Hypothalamus (tissue), 51 donors: ENCODE measurements at places on chromosomes 16 and 17.

- DNase-seq = no peak
These were observed 20.7 kb downstream of the TXNDC11 start for GRCh38 chr16:11721781-11722467.

- DNase-seq = no peak
These were observed 169.1 kb upstream of the NLRP1 start for GRCh38 chr17:5753421-5753820.

- DNase-seq = no peak
These were observed 7.1 kb downstream of the ASB16 start for GRCh38 chr17:44177640-44178039.

GRCh38 chr16:8923199-8923598 lies 40.5 kb downstream of the USP7 start:
- no peak for DNase-seq

- DNase-seq = no peak
These were observed 16.9 kb downstream of the CREBBP start for GRCh38 chr16:3863587-3863986.

DNA sequence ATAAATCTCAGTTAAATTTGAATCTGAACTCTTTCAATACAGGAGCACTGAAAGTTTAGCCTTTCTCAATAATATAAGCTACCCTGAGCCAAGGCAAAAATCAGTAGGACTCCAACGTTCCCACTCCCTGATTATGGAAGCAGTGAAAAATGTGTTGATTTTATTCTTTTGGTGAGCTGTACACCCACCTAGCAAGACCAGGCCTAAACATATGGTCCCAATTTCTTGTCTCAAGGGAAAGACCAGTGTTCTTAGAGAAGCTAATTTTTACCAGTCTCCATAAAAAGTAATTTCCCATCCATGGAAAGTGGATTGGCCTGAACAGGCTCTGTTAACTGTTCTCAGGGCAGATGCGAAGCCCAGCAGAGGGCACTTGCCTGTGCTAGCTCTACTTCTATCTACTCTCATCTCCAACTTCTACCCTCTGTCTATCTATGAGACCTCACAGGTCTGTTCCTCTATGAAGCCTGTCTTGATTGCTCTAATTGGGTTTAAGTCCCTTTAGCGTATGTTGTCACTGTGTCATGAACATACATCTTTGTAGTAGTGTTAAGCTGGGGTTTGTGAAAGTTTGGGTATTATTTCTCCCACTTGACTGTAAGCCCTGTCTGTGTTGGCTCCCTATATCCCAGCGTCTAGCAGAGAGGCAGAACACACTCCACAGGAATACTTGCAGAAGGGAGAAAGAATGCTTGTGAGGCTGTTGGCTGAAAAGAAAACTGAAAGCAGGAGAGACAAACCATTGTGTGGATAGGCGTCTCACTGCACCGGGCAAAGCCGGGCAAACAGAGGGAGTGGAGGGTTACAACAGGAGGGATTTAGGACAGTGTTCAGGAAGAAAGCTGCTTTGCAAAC lies 167.1 kb upstream of the MAF start:
- DNase-seq = peak; percentile 22

DNA sequence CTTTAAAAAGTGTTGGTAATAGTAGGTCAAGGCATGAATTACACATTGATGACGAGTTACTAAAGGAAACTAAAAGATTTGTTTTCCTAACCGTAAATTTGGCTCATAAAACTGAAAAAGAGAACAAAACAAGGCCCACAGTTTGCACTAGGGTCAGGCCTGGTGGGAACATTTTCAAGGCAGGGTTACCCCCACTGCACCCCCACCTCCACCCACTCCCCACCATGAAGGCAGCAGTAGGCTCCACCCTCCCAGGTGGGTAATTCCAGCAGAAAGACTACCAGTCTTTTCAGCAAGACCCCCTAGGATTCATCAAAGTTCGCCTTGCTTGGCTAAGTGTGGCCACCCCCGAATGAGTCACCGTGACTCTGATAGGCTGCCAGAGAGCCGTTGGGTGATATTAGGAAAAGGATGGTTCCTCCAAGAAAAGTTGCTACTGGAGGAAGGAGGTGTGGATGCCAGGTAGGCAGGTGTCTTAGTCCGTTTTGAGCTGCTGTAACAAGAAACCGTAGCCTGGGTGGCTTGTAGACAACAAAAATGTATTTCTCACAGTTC lies 8.6 kb downstream of the DNAAF1 start:
- DNase-seq = no peak

DNA sequence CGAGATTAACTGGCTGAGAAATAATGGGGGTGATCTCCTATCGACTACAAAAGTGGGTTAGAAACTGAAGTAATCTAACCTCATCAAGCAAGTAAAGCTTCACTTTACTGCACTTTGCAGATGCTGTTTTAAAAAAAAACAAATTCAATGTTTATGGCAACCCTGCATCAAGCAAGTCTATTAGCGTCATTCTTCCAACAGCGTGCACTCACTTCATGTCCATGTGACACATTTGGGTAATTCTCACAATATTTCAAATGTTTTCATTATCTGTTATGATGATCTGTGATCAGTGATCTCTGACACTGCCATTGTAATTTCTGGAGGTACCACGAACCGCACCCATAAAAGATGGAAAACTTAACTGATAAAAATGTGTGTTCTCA lies 70.8 kb downstream of the KANSL1 start:
- DNase-seq = no peak

- DNase-seq = no peak
These were observed 315.1 kb downstream of the SEC14L1 start for GRCh38 chr17:77455891-77456260.

- DNase-seq = no peak
These were observed 29.9 kb downstream of the NKD1 start for GRCh38 chr16:50578137-50578536.

- DNase-seq = no peak
These were observed 119.9 kb downstream of the BANP start for GRCh38 chr16:88070989-88071625.

- DNase-seq = no peak
These were observed 28.8 kb downstream of the CACNA1H start for GRCh38 chr16:1181404-1182315.

- DNase-seq = no peak
These were observed 20.3 kb upstream of the FASN start for GRCh38 chr17:82118168-82118814.

DNA sequence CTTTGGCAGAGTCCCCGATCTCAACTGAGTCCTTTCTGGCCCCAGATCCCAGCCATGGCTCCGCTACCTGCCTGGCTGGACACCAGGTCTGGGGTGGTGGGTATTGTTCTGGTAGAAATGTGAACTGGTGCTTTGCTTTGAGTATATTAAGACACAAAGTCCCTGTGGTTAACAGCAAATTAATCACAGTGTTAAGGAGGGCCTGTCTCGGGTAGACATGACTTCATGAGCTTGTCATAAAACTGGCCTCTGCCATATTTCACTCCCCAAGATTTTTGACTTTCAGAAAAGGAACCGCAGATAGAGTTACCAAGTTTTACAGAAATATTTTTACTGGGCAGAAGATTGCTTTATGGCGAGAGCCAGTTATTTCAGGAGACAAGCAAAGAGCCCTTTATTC lies 19.5 kb downstream of the NKD1 start:
- DNase-seq = no peak

DNA sequence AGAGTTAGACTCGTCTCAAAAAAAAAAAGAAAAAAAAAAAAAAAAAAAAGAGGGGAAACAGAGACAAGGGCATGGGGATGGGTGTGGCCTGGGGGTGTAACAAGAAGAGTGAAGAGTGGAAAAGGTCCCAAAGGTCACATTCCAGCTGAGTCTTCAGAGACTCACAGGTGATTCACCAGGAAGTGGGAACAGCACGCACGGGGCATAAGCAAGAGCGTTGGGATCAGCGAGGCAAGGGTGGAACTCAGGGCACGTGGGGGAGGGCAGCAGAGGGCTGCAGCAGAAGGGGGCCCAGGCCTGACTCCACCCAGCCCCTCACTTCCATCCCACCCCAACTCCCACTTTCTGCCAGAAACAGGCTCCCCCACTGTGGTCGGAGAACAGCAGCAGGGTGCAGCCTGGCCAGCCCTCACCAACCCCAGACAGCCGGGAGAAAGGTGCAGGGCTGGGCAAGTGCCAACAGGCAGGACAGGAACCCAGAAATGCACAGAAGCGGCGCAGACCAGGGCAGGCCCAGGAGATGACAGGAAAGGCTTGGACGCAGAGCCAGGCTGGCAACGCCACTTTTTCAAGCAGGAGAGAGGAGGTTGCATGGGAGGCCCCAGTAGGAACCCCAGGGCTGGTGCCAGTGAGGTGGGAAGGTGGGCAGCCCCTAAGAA lies 3.3 kb downstream of the MEAK7 start:
- no peak for DNase-seq

- no peak for DNase-seq
These were observed 117.6 kb downstream of the C16orf78 start for GRCh38 chr16:49491106-49491670.
